ENCODE measurements at places on chromosomes 3 and 15.

DNA sequence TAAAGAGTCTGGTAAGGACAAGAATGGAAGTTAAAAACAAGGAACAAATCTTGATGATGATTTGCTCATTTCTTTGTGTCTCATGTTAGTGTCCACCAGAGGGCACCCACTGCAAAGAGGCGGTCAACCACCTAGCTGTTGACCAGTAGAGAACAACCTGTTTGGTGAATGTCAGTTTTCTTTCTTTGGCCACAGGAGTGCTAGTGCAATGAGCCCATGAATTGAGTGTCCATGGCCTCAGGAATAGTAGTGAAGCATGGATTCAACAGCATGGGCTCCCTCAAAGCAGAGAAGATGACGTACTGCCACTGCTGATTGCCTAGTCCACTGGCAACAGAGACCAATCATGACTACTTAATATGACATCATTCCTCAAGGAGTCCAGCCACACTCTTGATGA is 10.7 kb upstream of the CNTN6 start:
- no peak for DNase-seq

- no peak for DNase-seq
These were observed 64.3 kb upstream of the PLCL2 start for GRCh38 chr3:16820485-16820884.

GRCh38 chr3:156424758-156425157 is 130.2 kb downstream of the SSR3 start:
- no peak for DNase-seq

DNA sequence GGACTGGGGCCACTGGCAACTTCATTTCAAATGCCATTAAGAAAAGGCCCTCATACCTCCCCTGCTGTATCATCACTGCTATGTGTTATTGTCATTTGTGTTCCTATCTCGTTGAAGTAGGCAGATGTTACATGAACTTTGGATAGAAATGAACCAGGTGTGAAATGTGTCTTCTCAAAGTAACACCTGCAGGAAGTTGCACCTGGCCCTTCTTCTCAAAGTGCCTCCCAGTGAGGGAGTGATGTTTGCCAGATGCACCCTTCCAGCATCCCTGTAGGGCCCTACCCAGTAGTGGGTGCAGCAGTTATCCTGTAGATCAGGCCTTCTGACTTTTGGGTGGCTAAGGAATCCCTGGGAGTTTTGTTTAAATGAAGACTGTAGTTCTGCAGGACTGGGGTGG is 197.7 kb upstream of the CTNNB1 start:
- DNase-seq = no peak

DNA sequence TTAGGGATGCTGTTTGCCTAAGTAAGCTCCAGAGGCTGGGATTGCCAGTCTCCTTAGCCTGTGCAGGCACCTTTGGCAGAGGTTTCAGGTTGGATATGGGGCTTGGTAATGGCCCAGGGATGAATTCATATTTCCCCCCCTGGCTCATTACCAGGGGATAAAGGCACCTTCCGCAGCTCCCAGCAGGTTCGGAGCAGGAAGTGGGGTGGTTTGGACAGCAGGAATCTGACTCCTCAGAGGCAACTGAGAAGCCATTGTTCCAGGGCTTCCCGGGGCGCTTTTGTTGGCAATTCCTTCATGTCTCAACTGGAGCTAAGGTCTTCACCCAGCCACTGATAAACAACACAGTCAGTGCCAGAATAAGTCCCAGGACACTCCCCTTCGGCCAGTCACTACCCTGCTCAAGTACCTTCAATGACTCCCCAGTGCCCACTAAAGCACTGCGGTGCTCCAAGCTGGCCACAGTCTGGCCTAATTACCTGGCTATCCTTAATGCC is 85.3 kb upstream of the SLC6A6 start:
- no peak for DNase-seq

DNA sequence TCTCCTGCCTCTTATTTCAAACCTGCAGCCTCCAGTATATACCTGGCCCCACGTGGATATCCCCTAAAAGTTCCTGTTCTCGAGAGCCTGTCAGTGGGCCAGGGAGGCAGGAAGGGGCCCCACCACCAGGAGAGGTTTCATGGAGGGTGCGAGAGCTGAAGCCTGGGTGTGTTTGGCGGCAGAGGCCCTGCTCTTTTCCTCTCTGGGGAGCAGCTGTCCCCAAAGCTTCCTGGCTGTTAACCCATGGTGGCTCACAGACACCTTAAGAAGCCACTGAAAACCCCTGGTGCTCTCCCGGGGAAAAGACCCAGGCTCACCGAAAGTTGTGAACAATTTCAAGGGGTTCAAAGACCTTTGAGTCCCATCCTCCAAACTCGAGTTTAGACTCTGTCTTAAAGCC is 1.1 kb downstream of the PRRT3 start:
- no peak for DNase-seq

DNA sequence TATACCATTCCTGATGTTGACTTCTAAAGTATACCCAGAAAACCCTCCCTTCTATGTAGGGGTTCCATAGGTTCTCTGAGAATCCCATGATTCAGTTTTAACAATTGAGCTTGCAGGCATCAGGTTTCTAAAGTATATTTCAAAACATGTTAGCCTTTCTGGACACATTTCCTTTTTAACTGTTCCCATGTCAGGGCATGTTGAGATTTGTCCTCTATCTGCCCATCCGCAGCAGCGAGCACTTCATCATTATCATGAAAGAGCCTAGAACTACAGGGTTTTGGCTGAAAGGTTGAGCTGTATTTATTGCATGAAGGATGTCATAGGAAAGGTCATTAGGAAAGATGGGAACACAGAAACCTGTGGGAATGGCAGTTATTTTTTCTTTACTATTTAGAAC is 201.1 kb upstream of the BHLHE40 start:
- no peak for DNase-seq

- DNase-seq = no peak
These were observed 816.3 kb upstream of the CFAP20DC start for GRCh38 chr3:59866076-59866475.

- no peak for DNase-seq
These were observed 8.5 kb downstream of the RPAP1 start for GRCh38 chr15:41535544-41535943.

DNA sequence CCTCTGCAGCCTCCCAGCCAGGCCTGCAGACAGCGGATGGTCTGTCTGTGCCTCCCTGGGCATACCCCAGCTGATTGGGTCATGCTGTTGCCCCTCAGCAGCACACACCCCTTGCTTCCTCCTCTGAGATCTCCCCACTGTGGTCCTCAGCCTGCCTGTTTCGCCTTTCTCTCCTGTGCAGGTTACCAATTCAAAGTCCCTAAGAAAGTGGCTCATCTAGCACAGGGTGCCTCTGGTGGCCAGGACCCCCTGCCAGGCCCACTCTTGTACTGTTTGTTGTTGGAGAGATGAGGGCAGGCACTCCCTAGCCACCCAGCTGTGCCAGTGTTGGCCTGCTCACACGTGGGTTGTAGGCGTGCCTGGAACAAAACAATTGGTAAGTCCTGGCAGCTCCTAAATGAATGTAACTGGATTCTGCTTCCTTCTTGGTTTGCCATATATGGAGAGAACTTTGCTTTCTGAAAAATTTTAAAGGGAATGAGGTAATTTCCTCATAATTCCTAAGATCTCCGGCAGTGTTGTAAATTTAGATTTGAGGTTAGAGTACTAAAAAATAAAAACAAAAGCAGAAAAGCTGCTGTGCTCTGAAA is 213.2 kb upstream of the IL12A start:
- DNase-seq = peak; percentile 24

DNA sequence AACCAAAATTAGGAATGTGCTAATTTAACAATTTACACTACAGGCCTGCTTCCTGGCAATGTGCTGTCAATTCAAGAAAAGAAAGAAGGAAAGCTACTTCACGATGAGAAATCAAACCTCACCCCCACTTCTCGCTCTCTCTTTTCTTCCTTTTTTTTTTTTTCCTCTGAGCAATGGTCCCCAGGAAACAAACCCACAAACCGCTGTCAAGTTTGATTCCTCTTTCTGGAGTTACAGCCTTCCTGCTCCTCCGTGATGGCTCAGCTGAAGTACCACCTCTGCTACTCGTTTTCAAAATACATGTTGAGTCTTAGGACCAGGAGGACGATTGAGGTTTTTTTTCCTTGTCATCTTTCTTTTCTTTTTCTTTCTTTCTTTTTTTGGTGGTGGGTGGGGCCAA is 3.4 kb upstream of the TRIM71 start:
- DNase-seq = no peak

GRCh38 chr15:39690881-39691634 is 91.6 kb downstream of the FSIP1 start:
- DNase-seq = no peak

- no peak for DNase-seq
These were observed 150.6 kb downstream of the DUT start for GRCh38 chr15:48481802-48482201.

GRCh38 chr3:36681867-36682266 is 82.5 kb downstream of the DCLK3 start:
- no peak for DNase-seq

DNA sequence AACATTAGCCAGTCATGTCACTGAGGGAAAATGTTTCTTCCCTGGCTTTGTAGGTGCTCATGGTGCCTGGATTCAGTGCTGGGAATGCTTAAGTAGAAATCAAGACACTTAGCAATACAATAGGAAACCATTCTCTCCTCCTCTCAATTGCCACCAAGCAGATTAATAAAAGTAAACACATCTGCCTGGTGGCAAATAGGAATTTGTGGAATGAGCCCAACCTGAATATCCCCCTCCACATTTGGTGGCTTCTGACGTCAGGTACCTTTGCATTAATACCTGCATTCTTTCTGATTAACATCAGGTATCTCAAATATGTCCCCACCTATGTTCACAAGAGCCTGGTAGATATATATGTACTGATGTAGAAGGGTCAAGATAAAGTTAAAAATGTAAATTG is 42.7 kb downstream of the PPP2R3A start:
- no peak for DNase-seq

- DNase-seq = no peak
These were observed 424.5 kb downstream of the SOX2 start for GRCh38 chr3:182136008-182136910.

DNA sequence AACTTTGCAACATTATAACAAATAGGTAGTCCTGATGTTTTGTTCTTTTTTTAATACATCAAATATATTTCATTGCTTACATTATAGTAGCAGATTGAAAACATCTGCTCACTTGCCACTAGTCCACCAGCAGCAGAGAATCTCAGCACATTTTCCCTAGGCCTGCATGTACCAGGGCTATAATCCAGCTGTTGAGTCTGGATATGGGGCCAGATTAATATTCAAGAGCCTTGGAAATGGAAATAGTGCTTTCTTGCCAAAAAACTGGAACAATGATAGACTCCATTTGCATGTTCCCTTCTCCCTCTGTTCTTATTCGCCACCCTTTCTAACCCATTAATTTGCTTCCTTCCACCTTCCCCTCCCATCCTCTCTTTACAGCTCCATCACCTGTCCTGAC is 288.0 kb downstream of the EPHA3 start:
- no peak for DNase-seq

GRCh38 chr15:26453914-26454313 is 319.0 kb downstream of the GABRB3 start:
- DNase-seq = no peak

DNA sequence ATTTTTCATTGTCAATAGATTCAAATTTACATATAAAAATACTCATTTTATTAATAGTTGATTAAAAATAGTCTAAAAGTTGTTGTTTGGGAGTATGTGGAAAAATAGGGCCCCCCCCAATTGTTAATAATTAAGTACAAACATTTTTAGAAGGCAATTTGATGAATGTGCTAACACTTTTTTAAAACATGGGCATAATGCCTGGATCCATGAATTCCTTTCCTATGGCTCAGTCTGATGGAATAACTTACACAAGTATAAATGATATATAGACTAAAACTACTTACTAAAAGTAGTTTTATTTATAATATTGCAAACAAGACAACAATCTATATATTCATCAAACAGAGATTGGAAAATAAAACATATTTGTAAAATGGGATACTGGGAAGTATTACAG is 247.2 kb upstream of the LRRN1 start:
- no peak for DNase-seq

DNA sequence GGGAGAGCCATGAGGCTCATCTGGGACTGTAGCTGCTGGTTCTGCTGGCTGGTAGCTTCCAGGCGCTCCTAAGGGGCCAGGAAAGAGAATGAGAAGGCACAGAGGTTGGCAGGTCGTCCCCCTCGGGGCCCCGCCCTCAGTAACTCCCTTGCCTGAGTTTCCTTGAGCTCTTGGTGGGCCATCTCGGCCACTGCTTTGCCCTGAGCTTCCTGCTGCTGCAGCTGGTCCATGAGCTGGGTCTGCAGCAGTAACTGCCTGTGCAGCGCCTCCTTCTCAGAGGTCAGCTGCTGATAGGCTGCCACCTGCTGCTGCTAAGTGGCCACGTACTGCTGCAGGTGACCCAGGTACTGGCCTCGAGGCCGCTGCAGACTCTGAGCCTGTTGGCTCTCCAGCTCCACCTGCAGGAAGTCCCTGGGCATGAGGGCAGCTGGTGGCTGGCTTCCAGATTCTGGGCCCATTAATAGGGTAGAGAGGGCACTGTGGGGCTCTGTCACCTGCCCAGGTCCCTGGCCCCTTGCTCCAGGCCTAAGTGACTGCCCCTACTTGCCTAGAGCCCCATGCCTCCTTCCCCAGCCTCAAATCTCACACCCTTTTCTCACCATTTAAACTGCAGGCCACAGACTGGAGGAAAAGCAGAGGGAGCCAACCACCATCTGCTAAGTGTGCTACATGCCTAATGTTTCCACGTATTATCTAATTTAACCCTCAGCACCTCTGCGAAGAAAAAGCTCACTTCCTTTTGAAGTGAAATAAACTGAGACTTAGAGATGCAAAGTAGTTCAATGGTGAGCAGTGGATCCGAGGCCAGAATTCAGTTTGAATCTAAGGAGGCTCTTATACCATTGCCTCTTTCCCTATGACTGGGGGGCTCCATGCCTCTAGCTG is 10.8 kb upstream of the VPS33B start:
- peak; percentile 50 for DNase-seq

DNA sequence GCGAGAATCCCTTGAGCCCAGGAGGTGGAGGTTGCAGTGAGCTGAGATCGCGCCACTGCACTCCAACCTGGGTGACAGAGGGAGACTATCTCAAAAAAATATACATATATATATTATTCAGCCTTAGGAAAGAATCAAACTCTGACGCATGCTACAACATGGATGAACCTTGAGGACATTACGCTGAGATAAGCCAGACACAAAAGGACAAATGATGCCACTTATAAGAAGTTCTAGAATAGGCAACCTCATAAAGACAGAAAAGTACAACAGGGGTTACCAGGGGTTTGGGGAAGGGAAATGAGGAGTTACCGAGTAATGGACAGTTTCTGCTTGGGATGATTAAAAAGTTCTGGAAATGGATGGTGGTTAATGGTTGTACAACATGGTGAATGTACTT is 727 bp downstream of the PDHB start:
- DNase-seq = no peak

DNA sequence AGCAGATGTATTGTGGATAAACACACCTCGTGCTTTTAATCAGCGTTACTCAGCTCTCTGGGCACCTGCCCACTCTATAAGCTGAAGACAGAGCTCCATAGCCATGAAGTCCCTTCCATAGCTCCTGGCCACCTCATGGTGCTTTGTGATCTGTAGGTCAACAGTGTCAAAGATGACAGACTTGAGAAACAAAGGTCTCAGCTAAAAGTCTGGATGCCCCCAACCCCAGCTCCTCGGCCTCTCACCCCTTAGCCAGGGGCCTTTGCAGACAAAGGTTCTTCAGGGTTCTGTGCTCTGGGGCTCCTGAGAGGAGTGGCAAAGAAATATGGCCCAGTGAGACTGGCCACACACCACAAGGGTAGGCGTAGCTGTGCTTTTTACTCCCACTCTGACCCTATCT is 168.6 kb downstream of the KLF13 start:
- peak; percentile 1 for DNase-seq
